ENCODE measurements at places on chromosomes 1 and 21.
A peak's percentile ranks its signal among the peaks of the same experiment; 100 is the strongest.

DNA sequence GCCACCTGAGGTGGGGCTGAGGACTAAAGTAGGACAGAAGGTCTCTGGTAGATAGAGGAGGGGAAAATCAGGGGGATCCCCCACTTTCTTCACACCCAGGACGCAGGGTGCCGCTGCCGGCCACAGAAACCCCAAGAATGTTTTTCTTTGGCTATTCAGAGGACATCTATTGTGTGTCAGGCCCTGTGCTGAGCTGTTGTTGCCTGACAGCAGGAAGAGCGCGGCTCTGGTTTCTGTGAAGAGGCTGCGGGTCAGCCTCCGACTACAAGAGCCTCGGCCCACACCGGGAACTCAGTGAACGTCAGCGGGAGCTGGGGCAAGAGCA, 407 bp upstream of the PIGV start:
- DNase-seq = peak; percentile 65

- DNase-seq = no peak
Observed at GRCh38 chr1:207998691-207999090, 87.8 kb upstream of the CD34 start.

- no peak for DNase-seq
Observed at GRCh38 chr1:91501971-91502671, 1.5 kb downstream of the CDC7 start.

GRCh38 chr1:212752934-212753497, 38.6 kb downstream of the NSL1 start:
- no peak for DNase-seq
